NCI-H1105 treated with DMSO at 0.1 percent for 48 hours (cell line): ENCODE measurements at places on chromosomes 1 and 21.

DNA sequence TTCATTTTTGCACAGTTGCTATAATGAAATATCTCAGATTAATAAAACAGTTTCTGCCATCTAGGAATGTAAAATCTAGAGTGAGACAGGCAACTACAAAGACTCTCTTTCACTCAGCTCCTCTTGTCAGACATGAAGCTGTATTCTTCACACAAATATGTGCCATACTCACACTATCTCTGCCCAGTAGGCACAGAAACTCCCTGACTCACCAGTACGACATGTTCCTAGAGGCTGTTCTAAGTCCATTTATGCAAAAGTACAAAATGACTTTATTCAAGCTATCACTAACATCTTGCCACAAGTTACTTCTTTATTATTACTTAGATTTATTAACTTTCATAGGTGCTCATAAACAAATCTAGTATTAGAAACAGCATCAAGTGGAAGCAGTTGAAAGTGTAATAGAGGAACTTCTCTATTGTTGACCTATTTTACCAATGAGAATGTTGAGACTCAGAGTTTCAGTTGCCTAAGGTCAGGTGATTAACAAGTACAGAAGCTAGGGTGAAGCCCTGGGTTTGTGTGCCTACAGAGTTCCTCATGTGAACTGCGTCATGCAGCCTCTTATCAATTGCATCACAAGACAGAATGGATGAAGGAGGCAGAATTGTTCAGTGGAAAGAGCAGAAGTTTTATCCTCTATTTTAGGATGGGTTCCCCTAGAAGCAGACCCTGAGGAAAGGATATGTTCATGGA is 98.9 kb downstream of the RGS2 start:
- DNase-seq: no peak

DNA sequence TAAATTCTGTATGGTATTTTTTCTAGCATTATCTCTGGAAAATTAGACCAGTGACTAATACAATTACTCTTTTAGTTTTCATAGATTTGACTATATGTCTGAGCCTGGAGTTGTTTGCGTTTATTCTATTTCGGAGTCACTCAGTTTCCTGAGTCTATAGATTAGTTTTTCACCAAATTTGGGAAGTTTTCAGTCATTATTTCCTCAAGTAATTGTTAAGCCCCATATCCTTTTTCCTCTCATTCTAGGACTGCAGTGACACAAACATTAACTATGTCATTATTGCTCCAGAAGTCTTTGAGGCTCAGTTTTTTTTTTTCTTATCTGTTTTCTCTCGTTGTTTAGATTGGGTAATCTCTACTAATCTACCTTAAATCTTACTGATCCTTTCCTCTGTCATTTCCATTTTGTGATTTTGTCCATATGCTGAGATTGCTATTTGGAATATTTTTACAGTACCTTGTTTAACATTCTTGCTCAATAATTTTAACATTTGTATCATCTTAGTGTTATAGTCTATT is 886.2 kb downstream of the LTN1 start:
- no peak for DNase-seq

DNA sequence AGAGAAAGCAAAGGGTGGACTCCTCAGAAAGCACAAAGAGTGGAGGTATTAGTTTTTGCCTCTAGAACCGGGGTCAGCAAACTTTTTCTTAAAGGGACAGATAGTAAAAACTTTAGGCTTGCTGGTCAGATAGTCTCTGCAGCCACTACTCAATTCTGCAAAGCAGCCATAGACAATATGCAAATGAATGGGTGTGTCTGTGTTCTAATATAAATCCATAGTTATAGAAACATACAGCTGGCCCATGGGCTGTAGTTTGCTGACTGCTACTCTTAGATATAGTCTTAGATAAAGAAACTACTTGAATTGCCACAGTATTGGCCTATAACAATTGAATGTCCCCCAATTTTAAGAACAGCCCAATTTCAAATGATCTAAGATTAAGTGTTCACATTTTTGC is 101.6 kb upstream of the CACHD1 start:
- DNase-seq: no peak

- no peak for DNase-seq
These were observed 408.4 kb upstream of the PTBP2 start for GRCh38 chr1:96313216-96313615.

DNA sequence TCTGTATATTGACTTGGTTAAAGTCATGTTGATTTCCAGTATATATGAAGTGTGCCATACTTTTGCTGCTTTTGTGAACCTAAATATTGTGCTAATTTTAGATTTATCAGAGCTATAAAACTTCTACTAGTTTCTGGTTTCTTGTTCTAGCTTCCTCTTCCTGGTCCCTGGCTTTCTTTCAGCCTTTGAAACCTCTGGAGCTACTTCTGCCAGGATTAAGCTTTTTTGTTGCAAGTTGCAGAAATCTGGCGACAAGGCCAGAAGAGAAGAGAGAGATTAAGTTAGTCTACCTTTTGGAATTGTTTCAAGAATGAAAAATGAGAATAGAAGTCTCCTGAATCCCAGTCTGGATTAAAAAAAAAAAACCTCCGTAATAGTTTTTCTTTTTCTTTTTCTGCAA is 13.5 kb downstream of the RNF2 start:
- no peak for DNase-seq

DNA sequence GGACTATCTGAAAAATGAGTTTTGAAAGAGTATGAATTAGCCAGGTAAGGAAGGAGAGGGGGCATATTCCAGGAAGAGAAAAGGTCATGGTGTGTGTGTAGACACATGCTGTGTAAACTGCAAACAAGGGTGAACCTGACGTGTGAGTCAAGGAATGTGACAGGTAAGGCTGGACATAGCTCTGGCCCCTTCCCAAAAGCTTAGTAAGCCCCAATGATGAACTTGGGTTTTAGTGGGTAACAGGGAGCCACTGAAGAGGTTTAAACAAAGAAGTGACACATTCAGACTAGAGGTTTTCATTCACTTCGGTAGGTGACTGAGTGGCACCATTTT is 36.7 kb downstream of the EGLN1 start:
- DNase-seq: no peak

DNA sequence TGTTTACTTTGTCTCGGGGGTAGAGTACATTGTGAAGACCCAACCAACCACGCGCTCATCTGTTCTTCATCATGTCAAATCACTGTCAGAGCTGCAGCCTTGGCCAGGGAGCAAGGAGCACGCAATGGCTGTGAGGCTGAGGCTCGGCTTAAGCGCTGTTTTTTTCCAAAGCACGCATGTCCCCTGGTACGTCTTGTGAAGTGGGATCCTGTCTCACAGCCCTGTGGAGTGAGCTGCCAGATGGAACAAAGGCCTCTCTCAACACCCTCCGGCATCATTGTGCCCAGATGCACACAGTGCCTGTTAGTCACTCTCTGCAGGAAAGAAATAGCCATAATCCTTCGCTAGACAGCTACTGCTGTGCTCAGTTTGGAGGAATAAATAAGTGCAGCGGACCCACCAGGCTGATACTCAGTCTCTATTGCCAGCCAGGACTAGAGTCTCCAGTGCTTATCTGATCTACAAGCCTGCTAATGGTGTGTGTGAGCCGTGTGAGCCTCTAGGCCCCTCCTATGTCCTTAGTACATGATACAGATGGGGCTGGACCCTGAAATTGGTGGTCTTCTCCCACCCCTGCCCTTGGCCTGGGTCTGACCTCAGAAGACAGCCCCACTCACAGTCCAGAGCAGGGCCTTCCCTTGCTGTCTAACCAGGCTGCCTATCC is 91.3 kb upstream of the COA6 start:
- no peak for DNase-seq

GRCh38 chr1:110615548-110616130 is 9.5 kb upstream of the KCNA2 start:
- DNase-seq: peak; percentile 73

- DNase-seq: no peak
These were observed 35.3 kb downstream of the OLFML2B start for GRCh38 chr1:161988413-161988812.

GRCh38 chr21:46372014-46372485 is 48.1 kb downstream of the PCNT start:
- no peak for DNase-seq

DNA sequence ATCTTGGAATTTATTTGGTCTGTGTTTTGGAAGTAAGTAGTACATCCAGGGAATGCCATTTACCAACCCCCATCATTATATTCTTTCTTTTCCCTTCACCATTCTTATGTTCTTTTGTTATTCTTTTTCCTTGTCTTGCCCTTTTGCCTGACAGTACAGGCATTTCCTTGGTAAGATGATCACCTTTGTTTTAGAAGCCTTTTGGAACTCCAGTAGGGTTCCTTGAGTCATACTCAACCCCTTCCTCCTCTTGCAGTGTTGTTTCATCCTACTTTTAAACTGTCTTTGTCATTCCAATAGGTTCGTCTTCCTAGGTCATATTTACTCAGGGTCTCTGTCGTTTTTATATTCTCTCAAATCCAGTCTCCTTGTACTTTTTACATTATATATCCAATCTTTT is 9.2 kb downstream of the MRPS21 start:
- DNase-seq: no peak

DNA sequence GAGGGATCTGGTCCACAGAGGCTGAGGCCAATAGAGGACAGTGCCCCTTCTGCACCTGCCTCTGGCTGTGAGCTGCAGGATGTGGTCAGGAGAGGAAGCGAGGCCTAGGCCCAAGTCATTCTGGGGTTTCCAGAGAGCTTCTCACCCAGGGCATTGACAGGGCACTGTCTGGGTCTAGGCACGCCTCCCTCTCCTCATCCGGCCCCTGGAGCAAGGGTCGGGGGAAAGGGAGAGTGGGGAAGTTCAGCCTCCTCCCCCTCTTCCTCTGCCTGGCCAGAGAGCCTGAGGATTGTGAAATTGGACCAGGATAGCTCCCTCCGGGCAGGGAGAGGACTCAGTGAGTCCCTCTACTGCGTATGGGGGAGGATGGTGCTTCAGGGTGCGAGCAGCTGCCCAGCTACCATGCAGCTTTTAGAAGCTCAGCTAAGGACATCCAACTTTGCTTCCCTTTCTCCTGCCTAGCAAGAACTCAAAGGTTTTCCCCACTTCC is 6.3 kb upstream of the INAVA start:
- no peak for DNase-seq

- no peak for DNase-seq
These were observed 246.0 kb downstream of the RERE start for GRCh38 chr1:8571200-8571984.

DNA sequence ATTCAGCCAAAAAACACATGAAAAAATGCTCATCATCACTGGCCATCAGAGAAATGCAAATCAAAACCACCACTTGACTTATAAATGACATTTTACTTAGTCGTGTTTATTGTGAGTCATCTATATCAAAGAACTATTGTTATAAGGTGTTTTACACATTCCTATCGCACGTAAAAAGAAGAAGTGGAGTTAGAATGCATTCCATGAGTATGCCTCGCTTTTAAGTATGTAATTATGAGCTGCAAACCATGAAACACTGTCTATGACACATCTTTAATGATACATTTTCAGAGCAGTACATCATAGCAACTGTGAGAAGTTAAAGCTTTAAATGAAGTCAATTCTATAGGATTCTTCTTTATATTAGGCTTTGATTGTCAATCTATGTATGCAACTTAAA is 614.3 kb upstream of the ADAMTS5 start:
- DNase-seq: no peak

- no peak for DNase-seq
These were observed 127.5 kb downstream of the UCK2 start for GRCh38 chr1:165954940-165955339.

DNA sequence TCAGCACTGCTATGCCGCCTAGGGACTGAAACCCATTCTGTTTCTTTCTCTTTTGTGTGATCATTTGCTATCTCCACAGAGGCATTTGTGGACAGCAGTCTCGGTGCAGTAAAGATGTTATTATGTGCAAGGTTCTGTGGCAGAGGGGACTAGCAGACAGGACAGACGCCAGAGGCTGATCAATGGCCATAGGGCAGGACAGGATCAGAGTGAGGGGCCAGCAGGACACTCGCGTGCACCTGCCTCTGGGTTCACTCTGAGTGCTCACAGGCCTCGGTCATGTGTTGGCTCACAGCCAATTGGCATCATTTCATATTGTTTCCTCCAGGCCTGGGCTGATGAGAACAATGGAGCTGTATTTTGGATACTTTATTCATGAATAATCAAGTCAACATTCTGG is 212.6 kb downstream of the TGFB2 start:
- DNase-seq: peak; percentile 89

DNA sequence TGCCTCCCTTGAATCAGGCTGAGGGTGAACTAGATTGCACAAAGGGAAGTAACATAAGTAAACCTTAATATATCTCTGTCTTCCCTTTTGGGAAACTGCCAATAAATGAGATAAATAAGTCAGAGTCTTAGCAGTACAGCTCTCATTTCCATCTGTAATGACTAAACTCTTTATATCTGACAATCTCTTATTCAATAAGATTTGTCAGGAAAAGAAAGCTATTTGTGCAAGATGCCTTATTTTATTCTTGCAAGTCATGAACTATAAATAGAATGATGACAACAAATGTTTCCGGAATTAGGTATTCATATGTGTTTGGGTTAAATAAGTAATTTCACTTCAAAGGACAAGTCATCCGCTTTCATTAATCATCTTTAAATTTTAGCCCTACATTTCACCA is 229.2 kb downstream of the PTGER3 start:
- DNase-seq: no peak

DNA sequence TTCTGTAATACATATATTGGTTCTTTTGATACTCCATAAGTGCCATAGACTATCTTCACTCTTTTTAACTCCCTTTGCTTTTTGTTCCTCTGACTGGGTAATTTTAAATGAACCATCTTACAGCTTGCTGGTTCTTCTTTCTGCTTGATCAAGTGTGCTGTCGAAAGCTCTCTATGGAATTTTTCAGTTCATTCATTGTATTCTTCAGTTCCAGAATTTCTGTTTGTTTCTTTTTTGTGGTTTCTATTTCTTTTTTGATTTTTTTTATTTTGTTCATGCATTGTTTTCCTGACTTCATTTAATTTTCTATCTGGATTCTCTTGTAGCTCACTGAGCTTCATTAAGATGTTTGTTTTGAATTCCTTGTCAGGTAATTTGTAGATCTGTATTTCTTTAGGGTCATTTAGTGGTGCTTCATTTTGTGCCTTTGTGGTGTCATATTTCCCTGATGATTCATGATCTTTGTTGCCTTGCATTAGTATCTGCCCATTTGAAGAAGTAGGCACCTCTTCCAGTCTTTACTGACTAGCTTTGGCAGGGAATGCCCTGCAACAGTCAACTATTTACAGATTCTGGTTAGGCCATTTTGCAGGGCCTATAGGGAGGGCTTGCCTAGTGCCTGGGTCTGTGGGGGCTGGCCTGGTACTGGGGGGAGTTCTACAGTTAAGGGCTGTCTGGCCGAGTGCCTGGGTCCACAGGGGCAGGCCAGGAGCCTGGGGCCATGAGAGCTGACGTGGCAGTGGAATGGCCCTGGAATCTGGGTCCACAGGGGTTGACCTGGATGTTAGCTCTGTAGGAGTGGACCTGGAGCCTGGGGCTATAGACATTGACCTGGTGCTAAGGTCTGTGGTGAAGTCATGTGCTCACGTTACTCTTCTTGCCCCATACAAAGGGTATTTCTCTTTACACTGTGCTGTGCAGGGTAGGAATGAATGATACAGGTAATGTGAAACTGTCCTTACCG is 89.7 kb downstream of the MAGI3 start:
- no peak for DNase-seq
